ENCODE measurements at places on chromosomes 5 and 9.

GRCh38 chr9:121607434-121608167 lies 43.8 kb upstream of the DAB2IP start:
- peak; percentile 79 for DNase-seq

DNA sequence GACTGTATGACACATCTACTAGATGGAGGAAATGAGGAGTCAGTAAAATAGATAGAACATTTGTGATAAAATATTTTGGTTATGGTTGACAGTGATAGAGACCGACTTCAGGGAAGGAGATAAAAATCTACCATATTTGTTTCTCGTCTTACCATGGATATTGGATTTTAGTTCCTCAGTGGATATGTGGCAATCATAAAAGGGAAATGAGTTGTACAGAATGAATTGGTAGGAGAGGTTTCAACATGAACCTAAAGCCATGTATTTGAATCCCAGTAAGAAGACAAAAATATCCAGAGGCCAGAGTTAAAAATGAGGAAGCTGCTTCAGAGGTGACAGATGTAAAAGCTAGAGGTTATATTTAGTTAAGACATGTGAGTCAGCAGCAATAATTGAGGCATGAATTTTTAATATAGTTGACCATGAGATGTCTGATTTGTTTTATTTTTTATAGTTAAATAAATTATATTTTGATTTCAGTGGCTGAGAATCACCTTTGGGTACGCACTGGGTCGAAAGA lies 480.4 kb upstream of the TUSC1 start:
- DNase-seq = no peak

GRCh38 chr9:38373679-38374078 lies 18.8 kb upstream of the ALDH1B1 start:
- no peak for DNase-seq

DNA sequence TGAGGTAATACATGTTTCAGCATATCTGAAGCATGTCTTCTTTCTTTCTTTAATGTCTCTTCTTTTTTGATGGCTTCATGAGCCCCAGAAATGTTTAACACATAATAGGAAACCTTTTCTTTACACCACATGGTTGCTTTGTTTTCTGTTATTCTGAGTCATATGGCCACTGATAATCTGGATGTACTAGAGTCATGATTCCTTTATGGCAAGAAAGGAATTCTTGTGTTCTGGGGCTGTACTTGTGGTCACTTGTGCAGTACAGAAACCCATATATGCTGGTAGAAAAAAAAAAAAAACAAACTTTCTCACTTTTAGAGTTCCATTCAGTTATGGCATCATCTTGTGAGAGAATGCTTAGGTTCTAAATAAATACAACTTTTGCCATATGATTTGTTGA lies 1669.3 kb upstream of the CDH9 start:
- DNase-seq = no peak

DNA sequence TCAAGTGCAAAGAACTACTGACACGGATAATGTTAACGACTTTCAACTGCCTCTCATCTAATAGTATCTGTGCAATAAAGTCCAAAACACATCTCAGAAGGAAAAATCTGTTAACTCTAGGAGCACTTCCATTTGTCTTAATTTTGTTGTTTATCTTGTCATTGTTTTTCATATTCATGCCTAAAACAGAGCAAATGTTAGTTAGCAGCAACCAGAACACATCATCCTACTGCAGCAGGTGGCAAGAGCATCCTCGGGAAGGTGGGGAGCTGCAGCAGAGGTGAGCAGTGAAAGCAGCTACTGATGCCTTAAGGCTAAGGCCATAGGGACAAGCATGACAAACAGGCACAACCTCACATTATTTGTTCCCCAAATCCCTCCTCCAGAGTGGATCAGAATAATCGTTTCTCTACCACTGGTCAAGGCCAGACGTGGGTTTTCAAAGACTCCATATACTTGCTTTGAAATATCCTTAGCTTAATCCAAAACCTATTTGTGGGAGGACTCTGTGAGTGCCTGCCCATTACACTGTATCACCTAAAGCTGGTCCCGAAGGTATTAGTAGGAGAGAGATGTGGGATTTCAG lies 1.0 kb downstream of the HMGCS1 start:
- no peak for DNase-seq

DNA sequence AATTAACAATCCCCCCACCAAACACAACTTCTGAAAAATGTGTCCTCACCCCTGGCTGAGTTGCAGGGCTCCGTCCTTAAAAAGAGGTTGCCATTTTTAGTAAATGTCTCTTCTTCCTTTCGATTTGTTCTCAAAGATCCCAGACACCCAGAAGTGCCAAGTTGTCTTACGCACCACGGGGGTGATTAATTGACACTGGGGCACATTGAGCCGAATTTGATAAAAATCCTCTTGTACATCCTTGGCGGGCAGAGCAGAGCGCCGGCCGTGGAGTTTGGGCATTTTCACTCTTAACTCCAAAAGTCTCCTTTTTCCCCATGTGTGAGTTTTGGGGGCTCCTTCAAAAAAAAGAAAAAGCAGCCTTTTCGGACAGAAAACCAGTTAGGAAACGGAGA lies 4.5 kb downstream of the LMX1B start:
- DNase-seq = no peak

DNA sequence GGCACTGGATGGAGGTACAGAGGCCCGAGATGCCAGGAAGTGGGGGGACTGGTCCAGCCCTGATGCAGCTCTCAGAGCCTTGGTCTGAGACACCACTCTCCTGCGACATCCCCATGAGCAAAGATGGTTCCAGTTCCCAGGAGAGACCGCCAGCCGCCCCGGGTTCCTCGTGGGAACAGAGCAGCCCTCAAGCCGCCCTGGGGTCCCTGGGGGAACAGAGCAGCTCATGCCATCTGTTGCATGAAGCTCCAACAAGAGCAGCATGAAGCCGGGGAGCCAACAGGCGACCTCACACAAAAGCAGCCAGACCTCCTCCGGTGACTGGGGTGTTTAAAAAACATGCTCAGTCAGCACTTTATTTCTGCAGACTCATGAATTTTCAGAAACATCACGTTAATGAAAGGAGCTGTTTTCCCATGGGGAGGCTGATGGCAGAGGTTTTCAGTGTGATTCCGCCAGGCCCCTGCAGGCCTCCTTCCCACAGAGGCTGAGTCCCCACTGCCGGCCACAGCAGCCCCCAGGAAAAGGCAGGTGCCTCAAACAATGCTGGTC lies 6.2 kb downstream of the SLC6A18 start:
- DNase-seq = no peak
